ENCODE measurements at places on chromosomes 16 and 17.

DNA sequence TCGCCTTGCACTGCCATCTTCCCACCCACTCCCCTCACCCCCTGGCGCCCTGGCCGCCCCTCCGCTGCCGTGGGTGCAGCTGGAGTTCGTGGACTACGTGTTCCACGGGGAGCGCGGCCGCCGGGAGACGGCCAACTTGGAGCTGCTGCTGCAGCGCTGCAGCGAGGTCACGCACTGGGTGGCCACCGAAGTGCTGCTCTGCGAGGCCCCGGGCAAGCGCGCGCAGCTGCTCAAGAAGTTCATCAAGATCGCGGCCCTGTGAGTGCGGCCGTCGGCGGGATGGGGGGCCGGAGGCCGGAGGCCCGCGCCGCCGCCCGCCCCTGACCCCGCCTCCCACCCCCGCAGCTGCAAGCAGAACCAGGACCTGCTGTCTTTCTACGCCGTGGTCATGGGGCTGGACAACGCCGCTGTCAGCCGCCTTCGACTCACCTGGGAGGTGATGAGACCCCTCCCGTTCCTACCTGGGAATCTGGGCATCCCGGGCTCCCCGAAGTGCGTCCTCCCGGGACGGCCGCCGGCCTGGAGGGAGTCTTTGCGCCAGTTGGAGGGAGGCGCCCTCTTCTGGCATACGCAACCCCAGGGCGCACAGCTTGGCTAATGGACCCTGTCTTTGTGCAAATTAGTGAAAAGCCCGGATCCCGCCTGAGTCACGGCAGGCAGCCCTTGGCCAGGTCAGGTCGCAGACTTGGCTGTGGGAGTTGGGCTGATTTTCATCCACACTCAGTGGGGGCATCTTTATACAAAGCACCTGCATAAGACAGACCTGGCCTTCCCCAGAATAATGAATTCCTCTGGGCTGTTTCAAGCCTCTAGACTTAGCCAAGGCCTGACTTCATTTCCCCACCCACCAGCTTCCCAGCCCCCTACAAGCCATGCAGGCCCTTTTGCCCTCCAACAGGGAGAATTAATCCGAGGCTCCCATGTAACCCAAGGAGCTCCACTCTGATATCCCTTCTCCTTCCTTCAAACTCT, 14.3 kb downstream of the RAPGEFL1 start:
- peak; percentile 91 for DNase-seq

GRCh38 chr17:70517816-70518215, 348.5 kb downstream of the KCNJ2 start:
- DNase-seq = no peak

DNA sequence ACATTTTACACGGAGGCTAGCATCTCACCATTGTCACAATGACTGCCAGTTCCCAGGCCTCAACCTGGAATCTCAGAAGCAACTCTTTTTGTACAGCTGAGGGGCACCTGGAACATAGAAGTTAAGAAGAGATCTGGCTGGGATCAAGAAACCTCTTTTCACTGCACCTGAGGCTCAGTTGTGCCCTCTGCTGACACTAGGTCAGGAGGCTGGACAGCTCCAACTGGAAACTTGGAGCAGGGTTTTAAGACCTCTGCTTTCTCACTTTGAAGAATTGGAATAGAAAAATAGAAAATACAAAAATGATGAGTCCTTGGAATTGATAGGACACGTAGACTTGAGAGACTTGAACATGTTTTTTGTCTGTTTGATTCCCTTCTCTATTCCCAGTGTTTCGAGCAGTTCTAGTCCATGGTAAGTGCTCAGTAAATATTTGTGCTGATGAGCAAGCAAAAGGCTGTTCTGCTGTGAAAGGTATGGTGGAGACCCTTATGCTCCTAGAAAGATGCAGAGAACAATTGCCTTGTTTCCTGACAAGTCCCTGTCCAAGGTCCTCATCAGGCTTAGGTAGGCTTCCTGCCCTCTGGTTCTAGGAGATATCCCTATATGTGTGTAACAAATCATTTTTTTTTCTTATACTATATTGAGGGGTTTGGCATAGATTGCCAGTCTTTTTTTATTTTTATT, 13.6 kb upstream of the PPM1D start:
- DNase-seq = no peak

DNA sequence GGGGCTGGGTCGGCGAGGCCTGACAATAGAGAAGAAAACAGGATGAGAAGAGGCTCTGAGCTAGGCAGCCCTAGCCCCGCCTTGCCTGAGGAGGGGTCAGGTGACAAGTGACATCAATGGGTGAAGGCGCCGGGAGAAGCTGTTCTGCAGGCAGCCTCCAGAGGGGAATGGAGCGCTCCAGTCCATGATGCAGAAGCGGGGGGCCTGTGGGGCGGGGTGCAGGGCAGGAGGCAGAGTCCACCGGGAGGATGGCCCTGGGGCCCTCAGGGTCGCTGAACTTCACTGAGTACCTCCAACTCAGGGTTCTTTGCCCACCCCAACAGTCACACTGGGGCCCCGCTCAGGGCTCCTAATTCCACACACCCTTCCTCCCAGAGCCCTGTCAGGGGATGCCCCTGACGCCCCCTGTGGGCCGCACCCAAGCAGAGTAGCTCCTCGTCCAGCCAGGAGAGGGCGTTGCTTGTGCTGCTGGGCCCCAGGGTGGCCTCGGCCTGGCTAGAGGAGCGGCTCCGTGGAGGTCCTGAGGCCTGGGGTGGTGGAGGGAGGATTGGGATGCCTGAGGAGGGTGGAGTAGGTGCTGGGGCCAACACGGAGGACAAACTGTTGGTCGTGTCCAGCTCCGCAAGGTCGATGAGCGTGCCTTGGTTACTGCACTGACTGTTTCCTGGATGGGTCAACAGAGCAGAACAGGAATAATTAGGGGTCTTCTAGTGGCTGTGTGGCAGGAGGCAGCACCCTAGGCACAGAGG, 20.8 kb downstream of the GGA3 start:
- no peak for DNase-seq

DNA sequence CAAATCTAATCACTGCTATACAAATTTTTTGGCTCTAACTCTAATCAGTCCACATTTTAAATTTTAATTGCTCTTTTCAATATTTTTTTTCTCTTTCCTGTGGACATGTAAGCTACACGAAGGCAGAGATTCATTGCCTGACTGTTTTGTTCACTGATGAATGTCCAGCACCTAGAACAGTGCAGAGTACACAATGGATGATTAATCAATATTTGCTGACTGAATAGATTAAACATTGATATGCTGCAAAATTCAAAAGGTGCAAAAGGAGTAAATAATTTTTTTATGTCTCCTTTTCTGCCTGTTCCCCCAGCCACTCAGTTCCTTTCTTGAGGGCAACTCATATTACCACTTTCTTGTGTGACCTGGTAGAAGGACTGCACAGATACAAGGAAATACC, 32.8 kb downstream of the SCNN1B start:
- no peak for DNase-seq

All from suprapubic skin (tissue), 4 donors.